Neural crest cell (in vitro differentiated cells): ENCODE measurements at places on chromosomes 13 and 19.

DNA sequence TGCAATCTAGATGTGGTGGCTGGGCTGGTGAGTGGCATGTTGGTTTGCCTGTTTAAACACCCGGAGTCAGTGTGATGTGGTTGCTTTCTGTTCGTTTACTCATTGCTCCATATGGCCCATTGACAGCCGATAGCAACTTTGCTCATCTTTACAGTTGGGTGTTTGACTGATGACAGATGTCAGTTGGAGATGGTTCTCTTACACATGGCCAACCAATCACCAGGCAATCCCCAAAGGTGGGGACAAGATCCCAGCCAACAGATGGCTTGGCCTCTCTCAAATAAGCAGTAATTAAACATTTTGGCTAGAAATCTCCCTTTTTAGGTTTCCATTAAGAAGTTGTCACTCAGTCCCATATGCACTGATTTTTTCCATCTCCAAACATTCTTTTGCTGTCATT lies 497.1 kb upstream of the ARGLU1 start:
- no peak for DNase-seq

GRCh38 chr13:36512771-36513170 lies 80.5 kb downstream of the CCNA1 start:
- no peak for DNase-seq

GRCh38 chr19:51066393-51067186 lies 1.7 kb upstream of the KLK13 start:
- no peak for DNase-seq

GRCh38 chr13:84917252-84917878 lies 881.9 kb downstream of the SLITRK6 start:
- DNase-seq: no peak

GRCh38 chr19:3146677-3147100 lies 10.9 kb downstream of the GNA15 start:
- DNase-seq: peak; percentile 63

DNA sequence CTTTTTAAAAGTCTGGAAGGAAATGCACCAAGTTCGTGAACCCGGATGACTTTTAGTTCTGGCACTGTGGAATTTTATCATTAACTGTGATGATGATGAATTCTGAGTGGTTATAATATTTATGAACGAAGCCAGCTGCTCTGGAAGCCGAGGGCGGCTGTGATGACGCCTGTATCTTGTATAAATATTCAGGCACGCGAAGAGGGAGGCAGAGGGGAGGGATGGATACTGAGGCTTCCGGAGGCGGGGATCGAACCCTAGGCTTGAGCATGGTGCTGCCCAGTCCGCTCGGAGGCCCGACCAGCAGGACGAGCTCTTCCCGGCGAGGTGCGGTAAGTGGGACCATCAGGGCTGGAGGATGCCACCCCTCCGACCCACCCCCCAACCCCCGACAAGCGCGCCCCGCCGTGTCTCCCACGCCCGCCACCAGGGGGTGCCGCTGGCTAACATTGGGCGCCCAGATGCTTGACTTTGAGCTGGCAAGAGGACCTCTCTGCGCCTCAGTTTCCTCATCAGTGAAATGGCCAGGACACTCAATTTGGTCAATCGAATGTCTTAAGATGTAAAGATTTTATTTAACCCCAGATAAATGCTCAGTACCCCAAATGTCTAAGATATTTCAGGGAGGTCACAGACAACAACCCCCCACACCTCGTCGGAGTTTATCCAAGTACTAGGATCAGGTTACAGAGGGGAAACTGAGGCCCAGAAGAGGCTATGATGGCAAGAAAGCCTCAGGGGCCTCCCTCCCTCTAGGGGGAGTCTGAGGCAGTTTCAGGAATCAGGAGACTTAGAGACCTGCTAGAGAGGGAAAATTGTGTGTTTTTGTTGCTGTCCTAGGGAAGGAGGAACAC lies 4.5 kb upstream of the RAB3A start:
- DNase-seq: no peak

DNA sequence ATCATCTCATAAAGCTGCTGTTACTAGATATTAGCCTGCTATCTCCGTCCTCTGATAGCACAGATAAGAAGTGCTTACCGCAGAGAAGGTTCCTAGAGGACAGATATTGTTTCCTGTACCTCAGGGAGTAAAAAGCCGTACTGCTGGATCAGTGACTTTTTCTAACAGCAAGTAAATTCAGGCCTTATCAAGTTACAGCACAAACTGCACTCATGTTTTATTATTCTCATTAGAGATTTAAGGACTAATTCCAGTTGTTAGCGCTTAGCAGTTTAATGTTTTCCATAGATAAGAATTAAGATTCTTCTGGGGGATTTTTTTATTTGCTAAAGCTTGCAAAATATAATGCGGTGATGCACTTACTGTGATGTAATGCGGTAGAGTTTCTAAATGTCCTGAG lies 119.0 kb upstream of the OBI1 start:
- DNase-seq: no peak

- no peak for DNase-seq
These were observed 6.7 kb downstream of the CLEC11A start for GRCh38 chr19:50729894-50730293.

DNA sequence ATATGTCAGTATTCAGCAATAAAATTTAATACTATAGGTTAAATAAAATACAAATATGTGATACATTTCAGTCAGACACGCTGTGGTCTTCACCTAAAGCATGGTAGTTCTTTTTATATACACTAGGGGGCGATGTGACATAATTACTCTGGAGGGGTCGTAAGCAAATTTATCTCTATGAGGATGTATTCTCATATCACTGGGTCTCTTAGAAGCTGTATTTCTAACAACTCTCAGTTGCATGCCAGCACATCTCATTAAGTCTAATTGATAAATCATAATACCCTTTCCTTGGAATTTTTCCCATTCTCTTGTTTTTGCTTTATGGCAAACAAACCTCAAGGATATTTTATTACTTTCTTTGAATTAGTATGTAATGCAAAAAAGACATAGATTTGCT lies 3.9 kb upstream of the PCDH17 start:
- no peak for DNase-seq

DNA sequence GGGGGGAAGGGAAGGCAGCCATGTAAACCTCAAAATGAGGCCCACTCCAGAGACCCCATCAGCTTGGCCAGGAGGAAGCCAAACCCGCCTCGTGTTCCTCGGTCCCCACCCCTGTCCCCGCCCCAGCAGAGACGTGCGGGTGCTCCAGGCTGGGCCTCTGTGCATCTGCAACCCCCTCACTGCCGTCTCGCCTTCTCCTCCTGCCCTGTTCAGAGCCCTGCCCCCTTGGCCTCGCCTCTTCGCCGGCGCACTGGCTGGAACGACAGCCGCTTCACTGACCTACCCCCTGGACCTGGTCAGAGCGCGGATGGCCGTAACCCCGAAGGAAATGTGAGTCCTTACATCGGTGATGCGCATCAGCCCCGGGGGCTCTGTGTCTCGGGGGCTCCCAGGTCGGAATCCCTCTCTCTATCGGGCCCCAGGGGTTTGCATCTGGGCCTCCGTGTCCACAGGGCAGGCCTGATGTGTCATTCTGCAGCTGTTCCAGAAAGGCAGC lies 32.2 kb downstream of the TMEM161A start:
- DNase-seq: peak; percentile 41

DNA sequence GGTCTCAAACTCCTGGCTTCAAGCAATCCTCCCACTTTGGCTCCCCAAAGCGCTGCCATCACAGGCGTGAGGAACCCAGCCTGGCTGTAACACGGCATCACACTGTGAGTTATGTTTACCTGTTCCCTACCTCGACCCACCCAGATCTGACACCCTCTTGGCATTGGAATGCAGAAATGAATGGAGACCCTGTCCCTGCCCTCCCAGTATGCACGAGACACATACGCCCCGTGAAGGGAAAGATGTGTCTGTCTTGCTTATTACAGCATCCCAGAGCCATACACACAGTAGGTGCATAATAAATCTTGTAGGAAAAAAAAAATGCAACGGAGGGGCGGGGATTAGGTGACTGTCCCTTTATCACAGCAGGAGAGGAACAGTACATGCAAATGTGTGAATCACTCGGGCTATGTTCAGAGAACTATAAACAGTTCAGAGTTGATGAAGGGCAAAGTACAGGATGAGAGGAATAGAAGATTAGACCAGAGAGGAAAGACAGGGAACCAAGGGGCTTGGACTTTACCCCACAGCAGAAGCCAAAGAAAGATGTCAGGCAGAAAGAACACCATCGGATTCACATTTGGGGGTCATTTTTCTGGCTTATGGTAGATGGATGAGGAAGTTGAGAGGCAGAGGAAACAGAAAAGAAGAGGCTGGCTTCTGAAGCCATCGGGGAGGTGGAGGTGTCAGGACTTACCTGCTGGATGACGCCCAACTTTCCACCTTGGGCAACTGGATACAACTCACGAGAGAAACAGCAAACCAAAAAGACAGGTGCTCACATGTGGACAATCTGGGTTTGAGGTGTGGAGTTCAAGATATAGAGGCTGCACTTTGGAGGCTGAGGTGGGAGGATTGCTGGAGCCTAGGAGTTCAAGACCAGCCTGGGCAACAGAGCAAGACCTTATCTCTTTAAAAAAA lies 94.3 kb downstream of the INSR start:
- DNase-seq: no peak

GRCh38 chr13:40446365-40446764 lies 220.1 kb downstream of the FOXO1 start:
- no peak for DNase-seq

DNA sequence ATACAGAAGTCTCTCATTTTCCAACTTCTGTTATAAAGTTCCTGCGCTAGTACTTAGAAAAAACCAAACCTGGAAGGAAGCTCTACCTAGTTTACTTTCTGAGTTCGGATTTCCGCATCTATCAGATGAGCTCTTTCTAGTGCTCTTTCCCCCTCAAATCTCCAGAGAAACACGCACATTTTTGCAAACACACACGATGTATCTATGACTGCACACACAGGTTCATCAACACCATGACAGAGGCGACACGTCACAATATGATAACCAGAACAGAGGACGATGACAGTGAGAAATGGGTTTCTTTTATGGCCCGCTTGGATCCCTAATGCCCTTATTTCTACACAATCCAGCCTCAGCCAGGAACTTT lies 629 bp upstream of the LRRC63 start:
- no peak for DNase-seq

DNA sequence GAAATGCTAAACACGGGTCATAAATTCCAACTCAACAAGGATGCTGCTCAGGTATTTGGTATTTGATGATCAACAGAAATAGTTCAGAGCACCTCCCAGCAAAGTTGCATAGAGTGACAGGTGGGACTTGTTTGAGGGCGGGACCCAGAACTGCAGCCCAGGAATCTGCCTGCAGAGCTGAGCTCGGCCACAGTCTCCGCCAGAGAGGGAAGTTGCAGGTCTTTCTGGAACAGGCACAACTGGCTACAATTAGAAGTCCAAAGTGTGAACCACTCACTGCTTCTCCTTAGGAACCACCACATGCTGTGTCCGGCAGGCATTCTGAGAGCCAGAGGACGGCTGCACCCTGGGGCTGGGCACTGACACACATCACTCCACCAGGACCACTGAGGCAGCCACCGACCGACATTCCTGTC lies 1.1 kb downstream of the SLC15A1 start:
- no peak for DNase-seq

GRCh38 chr13:45930177-45930576 lies 78.6 kb upstream of the SIAH3 start:
- DNase-seq: no peak

GRCh38 chr13:92574499-92574898 lies 652.1 kb upstream of the GPC6 start:
- DNase-seq: no peak

GRCh38 chr13:21979161-21979806 lies 308.4 kb downstream of the FGF9 start:
- DNase-seq: no peak

DNA sequence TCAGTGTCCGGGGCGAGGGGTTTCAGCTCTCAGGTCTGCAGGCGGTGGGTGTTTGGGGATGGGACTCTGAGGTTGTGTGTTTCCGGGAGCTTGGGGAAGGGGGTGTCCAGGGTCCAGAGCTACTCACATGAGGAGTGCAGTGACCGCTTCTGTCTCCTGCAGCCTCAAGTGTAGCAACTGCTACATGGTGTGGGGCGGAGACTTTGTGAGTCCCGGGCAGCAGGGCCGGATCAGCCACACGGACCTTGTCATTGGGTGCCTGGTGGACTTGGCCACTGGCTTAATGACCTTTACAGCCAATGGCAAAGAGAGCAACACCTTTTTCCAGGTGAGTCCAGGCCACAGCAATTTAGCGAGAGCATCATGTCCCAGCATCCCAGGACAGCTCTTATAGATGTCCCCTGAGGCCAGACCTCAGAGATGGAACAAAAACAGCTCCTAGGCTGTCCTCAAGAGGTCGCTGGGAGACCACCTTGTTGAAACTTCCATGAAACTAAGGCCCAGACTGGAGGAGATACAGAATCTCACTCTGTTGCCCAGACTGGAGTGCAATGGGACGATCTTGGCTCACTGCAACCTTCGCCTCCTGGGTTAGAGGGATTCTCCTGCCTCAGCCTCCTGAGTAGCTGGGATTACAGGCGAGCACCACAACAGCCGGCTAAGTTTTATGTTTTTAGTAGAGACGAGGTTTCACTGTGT lies 44.9 kb downstream of the RYR1 start:
- DNase-seq: peak; percentile 26

DNA sequence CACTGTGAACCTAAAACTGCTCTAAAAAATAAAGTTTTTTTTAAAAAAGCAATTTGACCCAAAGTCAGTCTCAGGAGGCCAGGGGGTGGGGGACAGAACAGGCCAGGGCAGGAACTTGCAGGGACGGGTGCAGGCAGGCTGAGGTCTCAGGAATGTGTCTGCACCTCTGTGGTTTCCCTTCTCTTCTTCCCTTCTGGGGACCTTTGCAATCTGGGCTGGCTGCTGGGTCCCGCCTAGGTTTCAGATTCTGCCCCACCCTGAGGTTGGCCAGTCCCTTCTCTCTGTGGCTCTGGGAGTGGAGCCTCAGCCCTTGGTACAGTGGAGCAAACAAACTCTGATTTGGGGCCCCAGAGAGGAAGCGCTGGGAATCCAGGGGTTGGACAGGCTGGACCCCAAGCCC lies 5.3 kb upstream of the F2RL3 start:
- DNase-seq: no peak

DNA sequence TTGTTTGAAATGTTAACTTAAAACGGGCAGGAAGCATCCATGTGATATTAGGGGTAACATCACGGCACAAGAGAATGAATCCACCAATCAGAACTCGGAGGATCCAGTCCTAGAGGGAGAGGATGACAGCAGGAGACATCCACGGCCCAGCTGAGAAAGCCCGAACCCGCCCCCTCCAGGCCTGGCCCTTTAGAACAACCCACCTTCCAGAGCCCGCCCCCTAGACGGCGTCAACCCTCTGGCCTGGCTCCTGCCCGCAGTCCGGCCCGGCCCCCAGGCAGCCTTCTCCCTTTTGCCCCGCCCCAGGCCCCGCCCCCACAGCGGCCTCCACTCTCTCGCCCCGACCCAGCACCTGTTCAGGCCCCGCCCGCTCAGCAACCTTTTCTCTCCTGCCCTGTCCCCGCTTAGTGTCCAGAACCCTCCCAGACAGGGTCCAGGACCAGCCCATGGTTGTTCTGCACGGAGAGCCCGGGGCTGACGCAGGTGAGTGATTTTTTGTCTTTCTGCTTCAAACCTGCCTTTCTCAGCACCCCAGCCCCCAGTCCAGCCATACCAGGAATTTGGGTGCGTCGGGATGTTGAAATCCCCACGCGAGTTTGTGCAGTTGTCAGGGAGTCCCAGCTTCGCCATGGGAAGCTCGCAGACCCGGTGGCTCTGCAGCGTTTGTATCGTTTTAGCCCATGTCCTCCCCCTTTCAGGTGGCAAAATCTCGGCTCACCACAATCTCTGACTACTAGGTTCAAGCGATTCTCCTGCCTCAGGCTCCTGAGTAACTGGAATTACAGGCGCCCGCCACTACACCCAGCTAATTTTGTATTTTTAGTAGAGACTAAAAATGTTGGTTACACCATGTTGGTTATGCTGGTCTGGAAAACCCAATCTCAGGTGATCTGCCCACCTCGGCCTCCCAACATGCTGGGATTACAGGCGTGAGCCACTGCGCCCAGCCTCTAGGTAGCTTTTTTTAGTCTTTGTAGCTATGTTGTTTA lies 16.1 kb downstream of the ZNF816 start:
- peak; percentile 22 for DNase-seq
